NCI-H526 treated with DMSO at 0.1 percent for 48 hours (cell line): ENCODE measurements at places on chromosomes 16 and 17.

DNA sequence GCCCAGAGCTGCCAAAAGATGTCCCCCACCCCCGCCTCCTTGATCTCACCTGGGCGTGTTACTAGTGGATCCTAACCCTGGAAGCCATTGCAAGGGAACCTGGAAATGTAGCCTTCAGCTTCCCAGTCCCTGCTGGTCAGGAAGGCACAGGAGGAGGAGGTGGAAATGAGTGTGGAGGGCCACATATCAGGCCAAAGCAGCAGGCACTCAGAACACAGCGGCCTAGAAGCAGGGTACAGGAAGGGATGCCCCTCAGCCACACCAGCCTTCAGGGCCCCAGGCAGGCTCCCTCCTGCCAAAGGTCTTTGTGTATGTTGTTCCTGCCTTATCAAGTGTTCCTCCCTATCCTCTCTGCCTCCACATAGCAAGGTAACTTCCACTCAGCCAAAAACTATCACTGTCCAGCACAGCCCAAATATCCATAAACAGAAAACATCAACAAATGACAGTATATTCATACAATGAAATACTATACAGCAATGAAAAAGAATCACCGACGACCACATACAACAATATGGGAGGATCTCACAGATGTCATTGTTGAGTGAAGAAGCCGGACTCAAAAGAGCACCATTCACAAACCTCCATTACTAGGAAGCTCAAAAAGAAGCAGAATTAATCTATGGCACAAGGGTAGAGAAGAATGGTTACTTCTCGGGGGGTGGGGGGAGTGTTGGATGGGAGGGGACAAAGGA is 28.2 kb upstream of the TNFRSF13B start:
- DNase-seq = no peak

- DNase-seq = no peak
Measured at GRCh38 chr16:84502581-84502980, 1.9 kb downstream of the MEAK7 start.

DNA sequence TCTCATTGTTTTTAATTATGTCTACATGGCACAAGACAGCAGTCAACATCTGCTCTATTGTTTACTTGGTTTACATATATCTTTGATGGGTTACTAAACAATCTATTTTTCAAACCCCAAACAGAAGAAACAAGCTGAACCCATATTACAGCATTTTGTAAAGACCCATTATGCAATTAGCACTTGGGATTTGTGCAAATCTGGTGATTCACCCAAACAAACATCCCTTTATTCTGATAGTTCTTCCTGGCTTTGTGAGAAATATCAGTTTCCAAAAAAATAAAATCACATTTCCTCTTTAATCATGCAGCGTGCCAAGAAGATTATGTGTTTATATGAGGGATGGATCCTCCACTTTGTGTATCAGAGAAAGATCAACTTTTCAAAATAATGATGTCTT is 16.8 kb upstream of the RBFOX1 start:
- no peak for DNase-seq

DNA sequence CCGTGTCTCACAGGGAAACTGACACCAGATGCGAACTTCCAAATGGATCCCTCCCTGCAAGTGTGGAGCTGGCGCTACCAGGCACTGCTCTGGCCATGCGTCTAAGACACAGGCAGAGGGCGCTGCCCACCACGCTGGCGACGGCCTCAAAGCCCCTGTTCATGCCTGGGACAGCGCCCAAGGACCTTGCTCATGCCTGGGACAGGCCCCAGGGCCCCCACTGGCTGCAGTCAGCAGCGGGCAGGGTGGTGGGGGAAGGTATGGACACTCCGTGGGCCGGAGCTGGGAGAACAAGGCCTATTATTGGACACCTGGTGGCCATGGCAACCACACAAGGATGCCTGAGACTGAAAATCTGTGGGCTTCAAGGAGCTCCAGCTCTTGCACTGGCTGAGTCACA is 8.8 kb downstream of the ZG16B start:
- no peak for DNase-seq

DNA sequence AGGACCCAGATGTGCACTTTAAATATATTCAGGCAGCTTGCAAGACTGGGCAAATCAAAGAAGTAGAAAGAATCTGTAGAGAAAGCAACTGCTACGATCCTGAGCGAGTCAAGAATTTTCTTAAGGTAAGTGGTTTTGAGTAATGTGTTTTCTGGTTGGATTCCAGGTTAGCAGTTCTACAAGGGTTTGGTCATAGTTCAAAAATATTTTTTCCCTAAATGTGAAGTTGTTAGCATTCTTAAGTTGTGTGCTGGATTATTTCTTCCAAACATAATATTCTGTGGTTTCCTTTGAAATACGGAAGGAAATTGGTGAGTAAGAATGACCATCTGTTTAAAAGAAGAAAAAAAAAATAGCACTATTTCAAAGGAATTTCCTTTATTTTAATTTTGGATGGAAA is 38.4 kb downstream of the PTRH2 start:
- DNase-seq = no peak

DNA sequence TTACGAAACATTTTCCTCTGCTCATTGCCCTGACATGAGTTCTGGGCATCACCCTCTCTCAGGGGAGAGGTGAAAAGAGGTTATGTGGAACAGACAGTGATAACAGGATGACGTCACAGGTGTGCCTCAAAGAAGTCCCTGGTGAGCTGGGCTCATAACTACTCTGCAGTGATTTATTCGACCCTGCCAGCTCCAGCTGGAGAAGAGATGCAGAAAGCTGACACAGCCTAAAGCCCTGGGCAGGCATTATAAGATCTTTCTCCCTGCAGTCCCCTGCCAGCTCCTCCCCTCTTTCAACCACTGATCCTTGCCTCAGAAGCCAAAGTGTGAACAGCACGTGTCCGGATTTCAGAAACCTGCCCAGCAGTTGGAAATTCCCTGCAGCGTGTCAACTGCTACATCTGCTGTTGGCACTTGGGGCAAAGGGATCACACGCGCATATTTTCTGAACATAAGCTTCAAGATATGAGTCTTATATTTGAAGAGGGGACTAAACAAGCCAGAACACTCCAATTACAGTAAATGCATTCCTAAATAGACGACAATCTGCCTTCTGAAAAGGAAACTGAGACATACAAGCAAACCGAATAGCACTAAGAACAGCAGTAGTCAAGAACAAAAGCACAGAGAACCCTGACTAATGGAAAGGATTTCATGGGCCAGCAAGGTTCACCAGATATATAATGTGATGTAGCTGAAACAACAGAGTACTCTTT is 80.5 kb downstream of the SMG6 start:
- DNase-seq = no peak

DNA sequence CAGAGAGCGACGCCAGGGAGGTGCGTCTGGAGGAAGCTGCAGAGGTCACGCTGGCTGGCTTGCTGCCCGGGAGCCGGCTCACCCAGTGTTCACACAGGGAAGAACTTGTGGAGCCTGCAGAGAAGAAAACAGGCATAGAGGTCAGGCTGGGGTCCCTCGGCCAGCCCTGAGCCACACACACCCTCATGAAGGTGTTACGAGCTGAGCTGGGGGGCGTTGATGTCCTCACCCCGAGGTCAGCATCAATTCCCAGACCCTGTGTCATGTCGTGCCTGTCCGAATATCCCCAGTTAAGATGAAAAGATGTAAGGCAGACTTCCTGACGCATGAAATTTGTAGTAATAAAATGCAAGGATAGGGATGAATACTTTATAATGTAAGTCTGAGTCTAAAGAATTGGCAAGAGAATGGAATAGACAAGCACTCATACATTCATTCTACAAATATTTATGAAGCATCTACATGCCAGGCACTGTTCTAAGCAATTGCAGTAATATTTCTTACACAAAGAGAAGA is 77.1 kb downstream of the USP31 start:
- DNase-seq = no peak

- no peak for DNase-seq
Measured at GRCh38 chr16:50037662-50038220, 12.7 kb downstream of the CNEP1R1 start.

DNA sequence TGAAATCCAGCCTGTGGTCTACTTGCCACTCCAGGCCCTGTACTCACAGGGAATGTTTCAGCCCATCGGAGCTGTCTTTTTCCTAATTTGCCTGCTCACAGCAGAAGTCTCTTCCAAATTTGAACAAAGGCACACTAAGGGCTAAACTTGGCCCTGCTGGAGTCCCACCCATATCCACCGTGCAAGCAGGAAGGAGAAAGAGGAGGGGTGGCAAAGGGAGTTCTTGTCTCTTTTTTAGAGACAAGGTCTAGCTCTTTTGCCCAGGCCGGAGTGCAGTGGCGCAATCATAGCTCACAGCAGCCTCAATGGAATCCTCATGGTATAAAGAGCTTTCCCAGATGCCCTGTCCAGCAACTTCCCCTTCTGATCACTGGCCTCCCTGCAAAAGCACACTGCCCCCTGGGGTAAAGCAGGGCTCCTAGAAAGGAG is 2.7 kb upstream of the PRM1 start:
- no peak for DNase-seq

GRCh38 chr16:74573622-74574021 is 33.3 kb downstream of the GLG1 start:
- no peak for DNase-seq

- DNase-seq = no peak
Measured at GRCh38 chr16:50121278-50121677, 31.8 kb upstream of the TENT4B start.

GRCh38 chr17:31387438-31387837 is 4.0 kb upstream of the RAB11FIP4 start:
- DNase-seq = no peak

- DNase-seq = no peak
Measured at GRCh38 chr16:24826096-24826690, 19.6 kb upstream of the SLC5A11 start.

DNA sequence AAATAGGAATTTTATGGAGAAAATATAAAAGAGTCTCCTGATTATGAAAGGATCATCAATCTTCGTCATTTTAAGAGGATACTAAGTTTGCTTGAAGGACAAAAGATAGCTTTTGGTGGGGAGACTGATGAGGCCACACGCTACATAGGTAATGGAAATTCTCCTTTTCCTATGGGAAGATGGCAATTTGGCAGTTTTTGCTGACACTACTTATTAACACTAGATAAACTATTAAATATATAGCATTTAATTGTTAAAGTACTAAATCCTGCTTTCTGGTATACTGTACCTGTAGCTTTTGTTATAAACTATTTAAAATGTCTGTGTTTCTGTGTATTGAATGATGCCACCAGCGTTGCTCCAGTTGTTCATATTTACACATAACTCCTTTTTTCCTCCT is 12.6 kb downstream of the ALDH3A2 start:
- DNase-seq = no peak

- DNase-seq = no peak
Measured at GRCh38 chr16:14462811-14463210, 167.2 kb downstream of the PARN start.

- DNase-seq = no peak
Measured at GRCh38 chr17:78291944-78292910, 60.8 kb downstream of the TMEM235 start.

DNA sequence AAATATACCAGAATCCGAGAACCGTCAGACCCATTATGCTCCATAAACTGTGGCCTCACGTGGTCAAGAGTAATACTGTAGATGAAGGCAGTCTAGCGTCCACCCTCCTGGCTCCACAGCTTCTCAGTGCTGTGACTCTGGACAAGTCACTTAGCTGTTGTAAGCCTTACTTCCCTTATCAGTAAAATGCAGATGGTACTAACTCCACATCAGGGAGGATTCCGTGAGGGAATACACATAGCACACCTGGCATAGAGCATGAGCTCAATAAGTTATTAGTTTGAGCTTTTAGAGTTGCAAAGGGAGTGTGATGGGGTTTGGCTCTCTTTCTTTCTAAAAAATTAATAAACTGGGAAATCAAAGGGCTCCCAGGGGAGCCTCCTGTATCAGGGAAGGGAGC is 49.9 kb downstream of the CDYL2 start:
- DNase-seq = no peak

DNA sequence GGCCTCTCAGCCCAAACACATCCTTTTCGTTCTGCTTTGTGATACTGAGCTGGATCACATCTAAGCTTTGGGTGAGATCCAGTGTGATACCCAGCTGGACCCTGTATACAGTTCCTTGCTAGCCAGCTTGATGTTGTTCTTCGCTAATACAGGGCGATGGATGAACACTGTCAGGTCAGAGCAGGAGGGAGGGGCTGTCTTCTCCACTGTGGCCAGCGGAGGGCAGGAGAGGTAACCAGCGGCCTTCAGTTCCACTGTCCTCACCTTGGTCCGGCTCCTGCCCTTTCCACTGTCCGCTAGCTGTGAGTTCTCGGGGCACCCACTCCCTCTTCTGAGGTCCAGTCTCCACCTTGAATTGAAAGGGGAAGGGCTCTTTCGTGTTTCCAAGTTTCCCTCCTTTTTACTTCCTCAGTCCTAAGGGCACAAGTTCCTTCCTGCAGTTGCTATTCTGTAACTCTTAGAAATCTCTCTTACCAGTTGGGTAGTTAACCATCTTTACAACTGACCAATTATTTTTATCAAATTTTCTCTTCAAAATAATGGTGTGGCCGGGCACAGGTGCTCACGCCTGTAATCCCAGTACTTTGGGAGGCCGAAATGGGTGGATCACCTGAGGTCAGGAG is 3.0 kb upstream of the ZNF213 start:
- no peak for DNase-seq

DNA sequence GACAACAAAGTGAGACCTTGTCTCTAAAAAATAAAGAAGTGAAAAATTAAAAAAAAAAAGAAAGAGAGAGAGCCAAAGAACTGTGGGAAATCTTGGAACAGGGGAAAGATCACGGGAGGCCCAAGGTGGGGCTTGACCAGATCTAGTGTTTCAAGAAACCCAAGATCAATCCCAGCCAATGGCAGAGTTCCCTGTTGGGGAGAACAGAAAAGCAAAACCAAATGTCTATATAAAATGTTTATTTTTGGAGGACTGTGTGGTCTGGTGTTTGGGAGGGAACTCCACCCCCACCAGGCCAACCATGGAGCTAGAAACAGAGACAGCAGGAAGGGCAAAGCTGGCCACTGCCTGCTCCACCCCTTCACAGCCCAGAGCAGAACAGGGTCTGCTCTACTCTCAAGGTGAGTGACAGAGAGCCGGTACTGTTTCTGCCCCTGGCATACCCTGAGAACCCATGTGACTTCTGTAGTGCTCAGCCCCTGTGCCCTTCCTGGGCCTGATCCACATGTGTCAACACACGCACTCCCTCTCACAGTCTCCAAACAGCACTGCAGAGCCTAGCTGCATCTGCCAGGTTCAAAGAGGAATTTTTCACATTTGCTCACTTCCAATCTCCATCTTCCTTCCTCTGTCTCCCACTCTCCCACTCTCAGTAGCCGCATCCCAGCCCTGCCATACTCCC is 3.7 kb downstream of the TMEM101 start:
- DNase-seq = no peak

DNA sequence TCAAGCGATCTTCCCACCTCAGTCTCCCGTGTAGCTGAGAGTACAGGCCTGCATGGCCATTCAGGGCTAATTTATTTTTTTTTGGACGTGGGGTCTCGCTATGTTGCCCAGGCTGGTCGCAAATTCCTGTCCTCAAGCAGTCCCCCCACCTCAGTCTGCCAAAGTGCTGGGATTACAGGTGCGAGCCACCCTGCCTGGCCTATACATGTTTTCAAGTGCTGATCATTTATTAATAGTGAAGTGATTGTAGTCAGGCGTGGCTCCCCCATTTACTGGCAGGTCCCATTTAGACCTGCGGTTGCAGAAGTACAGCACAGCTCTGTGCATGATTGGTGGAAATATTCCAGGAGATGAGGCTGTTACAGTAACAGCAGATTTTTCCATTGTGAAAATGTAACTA is 8.4 kb downstream of the FOXK2 start:
- DNase-seq = no peak
